ENCODE measurements at places on chromosomes 1 and 21.
A peak's percentile ranks its signal among the peaks of the same experiment; 100 is the strongest.

GRCh38 chr1:151282883-151283725, 1.0 kb downstream of the ZNF687 start:
- no peaks in the 10 kb centered on the region for H3K27me3 ChIP-seq
- H3K4me1 ChIP-seq = peaks cover 9% of the 10 kb centered on the region
- peak overlapping the region; percentile 97 for H3K4me3 ChIP-seq
- DNase-seq = peak; percentile 74
- peaks cover 25% of the 10 kb centered on the region for H3K36me3 ChIP-seq
- H3K27ac ChIP-seq = peak overlapping the region; percentile 98

GRCh38 chr1:245480393-245481120, 325.8 kb downstream of the KIF26B start:
- H3K27me3 ChIP-seq = no peaks in the 10 kb centered on the region
- H3K36me3 ChIP-seq = no peaks in the 10 kb centered on the region
- DNase-seq = no peak
- H3K4me3 ChIP-seq = no peak overlapping the region
- H3K4me1 ChIP-seq = peaks cover 4% of the 10 kb centered on the region

GRCh38 chr1:178781533-178782330, 56.7 kb downstream of the RALGPS2 start:
- DNase-seq = no peak
- no peaks in the 10 kb centered on the region for H3K27me3 ChIP-seq
- no peaks in the 10 kb centered on the region for H3K4me1 ChIP-seq

DNA sequence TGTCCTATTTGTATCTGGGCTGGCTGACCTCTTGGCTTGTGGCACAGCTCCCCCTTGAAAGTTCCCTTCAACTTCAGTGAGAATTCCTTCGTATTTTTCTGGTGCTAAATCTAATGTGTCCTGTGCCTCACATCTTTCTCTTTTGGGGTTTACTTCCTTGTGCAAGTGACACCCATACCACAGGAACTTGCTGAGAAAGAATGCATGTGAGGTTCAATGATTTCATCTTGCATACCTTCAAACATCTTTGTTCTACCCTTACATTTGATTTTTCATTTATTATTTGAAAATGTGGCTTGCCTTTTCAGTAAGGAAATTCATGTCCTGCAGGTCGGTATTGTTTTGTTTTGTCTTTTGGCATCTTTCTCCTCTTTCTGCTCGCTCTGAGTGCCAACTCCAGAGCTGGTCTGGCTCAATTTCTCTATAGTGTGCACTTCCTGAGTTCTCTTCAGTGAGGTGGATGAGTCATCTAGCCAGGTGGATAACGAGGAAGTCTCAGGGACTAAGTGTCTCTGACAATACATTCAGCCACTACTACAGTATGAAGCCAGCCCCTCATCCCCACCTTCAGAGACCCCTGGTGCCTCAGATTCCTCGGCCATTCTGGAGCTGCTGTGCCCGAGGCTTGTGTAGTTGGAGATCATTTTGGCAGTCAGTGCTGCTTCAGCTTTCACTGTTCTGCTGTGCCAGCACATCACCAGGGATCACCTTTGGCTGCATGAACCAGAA, 59.5 kb downstream of the RIPK4 start:
- H3K4me3 ChIP-seq = no peak overlapping the region
- no peaks in the 10 kb centered on the region for H3K36me3 ChIP-seq
- H3K27me3 ChIP-seq = peaks cover 13% of the 10 kb centered on the region
- no peak overlapping the region for H3K27ac ChIP-seq
- no peak for DNase-seq

GRCh38 chr1:100075773-100076172, 57.0 kb downstream of the SASS6 start:
- H3K27me3 ChIP-seq = no peaks in the 10 kb centered on the region
- H3K27ac ChIP-seq = no peak overlapping the region
- DNase-seq = no peak
- H3K4me3 ChIP-seq = no peak overlapping the region
- no peaks in the 10 kb centered on the region for H3K4me1 ChIP-seq

DNA sequence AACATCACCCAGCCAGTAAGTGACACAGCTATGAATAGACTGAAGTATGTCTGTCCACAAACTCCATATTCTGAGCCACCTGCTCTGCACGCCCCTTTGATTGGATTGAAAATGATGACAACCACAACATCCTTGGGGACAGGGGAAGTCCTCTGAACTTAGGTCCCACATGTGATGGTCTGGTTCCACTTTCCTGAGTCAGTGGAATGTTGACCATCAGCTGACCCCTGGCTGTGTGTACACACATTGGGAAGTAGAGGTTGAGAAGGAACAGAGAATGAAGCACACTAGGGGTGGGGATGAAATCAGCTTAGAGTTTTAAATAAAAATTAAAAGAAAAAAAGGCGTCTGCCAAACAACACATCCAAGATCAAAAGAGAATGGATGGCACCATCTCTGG, 8.0 kb upstream of the DISP3 start:
- no peak for DNase-seq
- H3K27ac ChIP-seq = no peak overlapping the region
- H3K27me3 ChIP-seq = peaks cover 17% of the 10 kb centered on the region
- no peaks in the 10 kb centered on the region for H3K36me3 ChIP-seq
- no peak overlapping the region for H3K4me3 ChIP-seq
- H3K4me1 ChIP-seq = no peaks in the 10 kb centered on the region

DNA sequence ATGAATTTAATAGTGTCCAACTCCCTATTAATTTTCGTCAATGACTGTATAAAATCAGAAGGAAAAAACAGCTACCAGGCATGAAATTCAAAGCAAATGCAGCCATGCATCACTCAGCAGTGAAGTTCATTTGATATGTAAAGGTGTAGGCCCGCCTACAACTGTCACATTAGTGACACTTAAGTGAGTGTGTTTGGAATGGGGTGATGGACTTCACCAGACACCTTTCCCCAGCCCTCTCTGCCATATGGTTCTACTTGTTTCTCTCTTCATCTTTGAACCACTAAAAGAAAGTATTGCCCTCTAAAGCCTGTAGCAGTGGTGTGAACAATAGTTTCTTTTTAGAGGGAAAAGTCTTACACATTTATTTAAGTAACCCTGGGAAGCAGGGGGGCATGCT, 124.0 kb downstream of the SIPA1L2 start:
- H3K27ac ChIP-seq = no peak overlapping the region
- peaks cover 18% of the 10 kb centered on the region for H3K4me1 ChIP-seq
- no peak for DNase-seq
- H3K27me3 ChIP-seq = no peaks in the 10 kb centered on the region
- H3K4me3 ChIP-seq = no peak overlapping the region

DNA sequence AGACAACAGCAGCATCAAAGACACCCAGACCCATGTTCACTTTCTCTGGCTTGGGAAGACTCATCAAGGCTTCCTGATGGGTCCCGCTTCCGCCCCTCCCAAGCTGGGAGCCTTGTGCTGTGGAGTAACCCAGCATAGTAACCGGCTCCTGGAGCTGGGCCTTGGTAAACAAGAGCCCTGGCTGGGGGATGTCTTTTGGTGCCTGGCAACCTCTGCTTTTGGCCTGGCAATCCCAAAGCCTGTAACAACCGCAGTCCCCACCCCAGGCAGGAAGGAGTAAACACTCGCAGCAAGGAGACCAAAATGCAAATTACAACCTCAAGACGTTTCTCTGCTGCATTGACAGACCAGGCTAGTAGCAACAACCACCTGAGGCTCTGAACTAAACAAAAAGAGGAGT, 16.9 kb upstream of the THRAP3 start:
- H3K27ac ChIP-seq = peak overlapping the region; percentile 24
- H3K4me1 ChIP-seq = peaks cover 20% of the 10 kb centered on the region
- peak; percentile 66 for DNase-seq

GRCh38 chr1:33975961-33976360, 112.1 kb downstream of the HMGB4 start:
- no peaks in the 10 kb centered on the region for H3K4me1 ChIP-seq
- H3K36me3 ChIP-seq = no peaks in the 10 kb centered on the region
- no peak overlapping the region for H3K27ac ChIP-seq
- H3K4me3 ChIP-seq = no peak overlapping the region
- DNase-seq = no peak
- H3K27me3 ChIP-seq = no peaks in the 10 kb centered on the region

- peak; percentile 41 for DNase-seq
- no peak overlapping the region for H3K4me3 ChIP-seq
- no peaks in the 10 kb centered on the region for H3K36me3 ChIP-seq
Measured at GRCh38 chr21:44549525-44550211, 1.6 kb downstream of the KRTAP10-2 start.

- H3K27me3 ChIP-seq = no peaks in the 10 kb centered on the region
- no peaks in the 10 kb centered on the region for H3K4me1 ChIP-seq
- DNase-seq = no peak
- H3K27ac ChIP-seq = no peak overlapping the region
- H3K36me3 ChIP-seq = no peaks in the 10 kb centered on the region
Measured at GRCh38 chr1:232218955-232219865, 410.7 kb downstream of the SIPA1L2 start.

DNA sequence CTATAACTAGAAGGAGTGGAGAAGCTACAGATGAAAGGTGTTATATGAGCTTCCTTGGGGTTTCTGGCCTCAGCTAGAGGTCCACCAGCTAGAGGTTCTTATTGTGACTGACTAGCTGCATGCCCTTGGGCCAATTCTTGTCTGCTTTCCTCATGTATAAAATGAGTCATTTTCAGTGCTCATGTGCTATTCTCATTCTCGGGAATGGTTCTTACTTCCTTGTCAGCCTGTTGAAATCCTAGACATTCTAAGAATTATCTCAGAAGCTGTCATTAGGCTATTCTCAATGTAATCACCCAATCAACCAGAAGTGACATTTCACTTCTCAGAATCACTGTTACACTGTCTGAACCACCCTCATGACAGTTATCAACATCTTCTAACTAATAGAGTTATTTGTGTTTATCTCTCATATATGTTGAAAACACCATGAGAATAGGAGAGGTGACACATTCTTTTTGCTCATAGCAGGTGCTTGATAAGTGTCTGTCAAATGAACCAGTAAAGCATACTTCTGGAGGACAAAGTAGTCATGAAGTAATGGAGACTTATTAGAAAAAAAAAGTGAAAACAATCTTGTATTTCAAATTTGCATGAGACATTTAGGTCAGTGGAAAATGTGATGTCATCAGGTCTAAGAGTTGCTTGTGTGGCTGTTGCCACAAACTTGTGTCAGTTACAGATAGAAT, 122.8 kb upstream of the IVNS1ABP start:
- H3K36me3 ChIP-seq = no peaks in the 10 kb centered on the region
- H3K4me3 ChIP-seq = no peak overlapping the region
- H3K27ac ChIP-seq = peak overlapping the region; percentile 68
- no peak for DNase-seq
- peaks cover 7% of the 10 kb centered on the region for H3K4me1 ChIP-seq

DNA sequence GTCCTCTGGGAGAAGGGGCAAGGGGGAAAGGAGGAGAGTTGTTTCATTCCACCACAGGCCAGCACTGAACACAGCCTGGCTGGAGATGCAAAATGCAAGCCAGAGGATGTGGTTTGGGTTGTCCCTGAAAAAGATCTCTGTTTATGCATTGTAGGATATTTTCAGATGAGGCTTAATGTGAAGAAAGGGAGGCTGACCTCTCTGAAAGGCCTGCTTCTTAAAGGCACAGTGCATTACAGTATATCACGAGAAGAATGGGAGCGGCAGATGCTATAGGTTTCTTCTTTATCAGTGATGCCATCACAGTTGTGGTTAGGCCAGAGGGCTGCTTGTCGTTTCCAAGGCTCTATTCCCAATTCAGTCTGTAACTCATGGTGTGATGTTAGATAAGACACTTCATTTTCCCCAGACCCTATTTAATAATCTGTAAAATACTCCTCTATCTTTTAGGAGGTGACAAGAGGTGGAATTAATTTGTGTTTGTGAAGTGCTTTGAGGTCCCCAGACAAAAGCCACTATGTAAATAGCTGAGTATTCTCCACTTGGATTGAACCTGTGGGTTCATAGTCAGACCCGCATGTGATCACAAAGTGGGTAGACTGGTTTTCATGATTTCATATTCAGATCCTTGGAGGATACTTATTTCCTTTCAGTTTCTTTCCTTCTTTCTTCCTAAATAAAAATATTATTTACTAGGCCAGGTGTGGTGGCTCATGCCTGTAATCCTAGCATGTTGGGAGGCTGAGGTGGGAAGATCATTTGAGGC, 76.5 kb upstream of the WDR26 start:
- no peaks in the 10 kb centered on the region for H3K36me3 ChIP-seq
- H3K4me1 ChIP-seq = no peaks in the 10 kb centered on the region
- H3K4me3 ChIP-seq = no peak overlapping the region
- H3K27ac ChIP-seq = no peak overlapping the region
- H3K27me3 ChIP-seq = no peaks in the 10 kb centered on the region

- H3K27me3 ChIP-seq = no peaks in the 10 kb centered on the region
- no peak overlapping the region for H3K4me3 ChIP-seq
- no peaks in the 10 kb centered on the region for H3K36me3 ChIP-seq
- no peaks in the 10 kb centered on the region for H3K4me1 ChIP-seq
- DNase-seq = no peak
Measured at GRCh38 chr1:172997941-172998361, 52.8 kb downstream of the TNFSF18 start.

GRCh38 chr1:233105225-233105624, 154.8 kb downstream of the NTPCR start:
- no peaks in the 10 kb centered on the region for H3K27me3 ChIP-seq
- H3K27ac ChIP-seq = no peak overlapping the region
- no peak for DNase-seq
- no peaks in the 10 kb centered on the region for H3K4me1 ChIP-seq
- H3K36me3 ChIP-seq = no peaks in the 10 kb centered on the region
- no peak overlapping the region for H3K4me3 ChIP-seq

GRCh38 chr1:29631361-29631760, 395.0 kb downstream of the PTPRU start:
- H3K4me1 ChIP-seq = no peaks in the 10 kb centered on the region
- no peak overlapping the region for H3K27ac ChIP-seq
- no peak for DNase-seq
- H3K36me3 ChIP-seq = no peaks in the 10 kb centered on the region

GRCh38 chr1:244778344-244778743, 57.1 kb upstream of the COX20 start:
- H3K4me3 ChIP-seq = no peak overlapping the region
- H3K4me1 ChIP-seq = no peaks in the 10 kb centered on the region
- no peaks in the 10 kb centered on the region for H3K36me3 ChIP-seq
- no peaks in the 10 kb centered on the region for H3K27me3 ChIP-seq
- no peak for DNase-seq

DNA sequence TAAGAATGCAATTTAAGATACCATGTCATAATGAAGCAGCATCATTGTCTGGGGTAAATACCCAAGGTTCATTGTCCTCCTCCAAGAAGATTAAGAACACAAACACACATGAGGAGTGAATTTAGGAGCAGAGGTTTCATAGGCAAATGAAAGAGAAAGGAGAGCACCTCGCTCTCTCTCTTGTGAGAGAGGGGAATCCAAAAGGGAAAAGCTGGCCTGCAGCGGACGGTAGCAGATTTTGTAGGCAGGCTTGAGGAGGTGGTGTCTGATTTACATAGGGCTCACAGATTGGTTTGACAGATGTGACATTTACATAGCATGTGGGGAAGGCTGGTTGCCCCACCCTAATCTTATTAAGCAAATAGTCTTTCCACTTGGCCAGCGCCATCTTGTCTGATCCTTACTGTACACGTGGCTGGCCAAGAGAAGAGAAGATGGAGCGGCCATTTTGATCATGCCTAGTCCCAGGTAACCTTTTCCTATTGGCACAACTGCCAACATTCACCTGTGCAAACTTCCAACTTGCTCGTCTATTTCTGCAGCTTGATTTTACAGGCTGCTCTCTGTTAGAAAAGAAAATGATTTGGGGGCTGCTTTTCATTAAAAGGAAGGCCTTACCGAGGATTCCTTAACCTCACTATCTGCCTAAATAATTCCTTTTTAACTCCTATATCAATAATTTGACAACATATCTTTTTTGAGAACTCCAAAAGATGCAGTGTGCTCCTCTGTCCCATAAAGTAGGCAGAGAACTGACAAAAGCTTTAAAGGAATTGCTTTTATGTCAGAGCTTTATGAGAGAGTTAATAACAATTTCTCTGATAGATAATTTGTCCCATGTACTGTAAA, 16.0 kb upstream of the LRRC7 start:
- no peak overlapping the region for H3K4me3 ChIP-seq
- H3K27me3 ChIP-seq = no peaks in the 10 kb centered on the region
- no peaks in the 10 kb centered on the region for H3K36me3 ChIP-seq
- no peak for DNase-seq

All from upper lobe of right lung (tissue), 1 donor.